ENCODE measurements at places on chromosomes 5 and 9.

GRCh38 chr5:151739939-151740335 is 18.5 kb downstream of the ATOX1 start:
- DNase-seq = no peak

- no peak for DNase-seq
These were observed 48.9 kb upstream of the TTC23L start for GRCh38 chr5:34790069-34790468.

- DNase-seq = no peak
These were observed 91.9 kb upstream of the C9orf72 start for GRCh38 chr9:27665136-27665535.

DNA sequence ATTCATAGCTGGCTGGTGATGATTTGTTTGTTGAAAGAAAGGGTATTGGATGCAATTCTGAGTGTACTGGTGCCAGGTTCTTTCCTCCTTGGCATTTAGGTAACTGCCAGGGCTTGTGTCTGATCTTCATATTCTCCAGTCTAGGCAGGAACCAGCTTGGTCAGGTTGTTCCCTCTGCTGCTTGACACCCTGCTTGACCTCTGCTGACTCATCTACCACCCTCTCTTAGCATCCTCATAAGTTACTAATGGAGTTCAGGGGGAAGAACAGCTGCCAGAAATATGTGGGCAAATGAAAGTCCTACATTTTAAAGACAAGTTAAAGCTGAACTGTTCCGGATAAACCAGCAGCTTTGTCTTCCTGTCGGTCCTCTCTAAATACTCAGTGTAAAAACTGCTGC is 116.1 kb upstream of the TNC start:
- DNase-seq = no peak

- peak; percentile 2 for DNase-seq
These were observed at the start of gene ALDH7A1 for GRCh38 chr5:126594748-126595485. Gene ALDH7A1 (minus strand): TSS chr5:126595219. CDS start chr5:126595198, 21 bp downstream.

DNA sequence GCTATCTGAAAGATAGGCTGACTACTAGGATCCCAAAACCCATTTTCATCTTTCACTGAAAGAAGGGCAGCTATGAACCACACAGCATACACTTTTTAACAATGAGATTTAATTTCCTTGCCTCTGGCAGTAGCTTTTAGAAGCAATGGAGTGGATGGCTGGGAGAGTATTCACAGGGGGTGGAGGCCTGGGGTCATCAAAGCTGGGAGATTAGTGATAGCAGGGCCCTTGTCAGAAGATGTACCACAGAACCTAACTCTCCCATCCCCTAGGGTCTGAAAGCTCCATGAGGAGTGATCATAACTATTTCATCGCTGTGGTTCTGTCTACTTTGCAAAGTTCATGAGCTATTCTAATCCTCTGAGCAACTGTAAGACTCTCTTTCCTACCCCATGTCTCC is 332.2 kb downstream of the PRELID2 start:
- no peak for DNase-seq

GRCh38 chr5:113271745-113272454 is 162.9 kb downstream of the TSSK1B start:
- DNase-seq = no peak

Measured in CD4-positive, alpha-beta T cell (primary cell).